IPS DF 6.9 (cell line): ENCODE measurements at places on chromosomes 1 and 21.

GRCh38 chr1:211313392-211313791, 13.2 kb upstream of the TRAF5 start:
- no peak for DNase-seq

DNA sequence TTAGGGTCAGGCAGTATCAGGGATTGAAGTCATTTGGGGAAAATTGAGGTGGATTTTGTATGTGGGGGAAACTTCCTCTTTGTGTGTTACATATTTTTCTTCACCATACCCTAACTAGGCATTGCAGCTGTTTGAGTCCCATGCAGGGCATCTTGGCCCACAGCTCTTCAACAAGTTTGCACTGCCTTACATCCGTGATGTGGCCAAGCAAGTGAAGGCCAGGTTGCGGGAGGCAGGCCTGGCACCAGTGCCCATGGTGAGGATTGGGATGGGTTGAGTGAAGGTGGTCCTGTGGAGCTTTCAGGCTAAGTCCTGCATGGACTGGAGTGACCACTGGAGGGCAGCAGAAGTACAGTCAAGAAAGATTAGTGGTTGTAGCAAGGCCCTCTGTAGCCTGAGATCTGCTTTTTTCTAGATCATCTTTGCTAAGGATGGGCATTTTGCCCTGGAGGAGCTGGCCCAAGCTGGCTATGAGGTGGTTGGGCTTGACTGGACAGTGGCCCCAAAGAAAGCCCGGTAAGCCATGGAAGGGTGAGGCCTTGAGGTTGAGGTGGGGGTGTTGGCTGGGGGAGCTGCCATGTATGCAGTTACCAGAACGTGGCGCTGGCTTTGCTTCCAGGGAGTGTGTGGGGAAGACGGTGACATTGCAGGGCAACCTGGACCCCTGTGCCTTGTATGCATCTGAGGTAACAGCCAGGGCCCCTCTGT, 2.4 kb downstream of the UROD start:
- DNase-seq: no peak

- no peak for DNase-seq
Measured at GRCh38 chr21:34875830-34876229, 173.3 kb downstream of the RUNX1 start.

DNA sequence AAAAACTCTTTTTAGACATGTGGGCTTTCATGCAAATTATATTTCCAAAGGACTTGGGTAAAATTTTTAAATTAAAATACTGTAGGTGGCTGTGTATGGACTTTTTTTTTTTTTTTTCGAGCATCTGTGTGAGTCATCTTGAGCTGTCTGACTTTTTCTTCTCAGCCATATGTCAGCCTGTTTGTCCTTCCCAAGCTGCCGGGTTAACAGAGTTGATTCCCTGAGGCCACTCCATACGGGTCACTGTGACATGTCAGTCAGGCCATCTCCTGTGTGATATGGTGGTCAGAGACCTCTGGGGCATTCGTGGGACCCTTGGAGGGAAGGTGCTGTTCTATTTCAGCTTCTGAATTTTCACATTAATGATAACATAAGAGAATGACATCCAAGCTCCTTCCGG, 148.3 kb downstream of the KCNJ6 start:
- DNase-seq: no peak

DNA sequence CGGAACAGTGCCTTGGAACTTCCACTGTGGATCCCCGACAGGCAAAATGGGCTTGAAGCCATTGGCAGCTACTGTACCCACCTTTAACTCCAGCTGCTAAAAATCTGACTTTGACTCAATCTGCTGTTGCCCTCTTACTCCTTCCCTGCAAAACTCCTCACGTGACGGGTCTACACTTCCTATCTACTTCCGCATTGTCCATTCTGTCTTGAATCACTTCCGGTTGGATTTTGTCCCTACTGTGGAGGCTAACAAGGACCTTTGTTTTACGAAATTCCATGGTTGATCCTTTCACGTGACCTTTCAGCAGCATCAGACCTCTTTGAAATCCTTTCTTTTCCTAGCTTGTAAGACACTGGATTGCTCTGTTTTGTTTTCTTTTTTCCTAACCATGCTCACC, 268.4 kb downstream of the PRDM2 start:
- DNase-seq: no peak

DNA sequence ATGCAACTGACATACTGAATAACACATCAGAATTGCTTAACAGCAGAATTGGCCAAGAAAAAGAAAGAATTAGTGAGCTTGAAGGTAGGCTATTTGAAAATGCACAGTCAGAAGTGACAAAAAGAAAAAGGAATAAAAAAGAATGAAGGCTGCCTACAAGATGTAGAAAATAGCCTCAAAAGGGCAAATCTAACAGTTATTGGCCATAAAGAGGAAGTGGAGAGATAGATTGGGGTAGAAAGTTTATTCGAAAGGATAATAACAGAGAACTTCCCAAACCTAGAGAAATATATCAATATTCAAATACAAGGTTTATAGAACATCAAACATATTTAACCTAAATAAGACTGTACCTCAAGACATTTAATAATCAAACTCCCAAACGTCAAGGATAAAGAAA, 67.5 kb downstream of the ATP6V1G3 start:
- no peak for DNase-seq

DNA sequence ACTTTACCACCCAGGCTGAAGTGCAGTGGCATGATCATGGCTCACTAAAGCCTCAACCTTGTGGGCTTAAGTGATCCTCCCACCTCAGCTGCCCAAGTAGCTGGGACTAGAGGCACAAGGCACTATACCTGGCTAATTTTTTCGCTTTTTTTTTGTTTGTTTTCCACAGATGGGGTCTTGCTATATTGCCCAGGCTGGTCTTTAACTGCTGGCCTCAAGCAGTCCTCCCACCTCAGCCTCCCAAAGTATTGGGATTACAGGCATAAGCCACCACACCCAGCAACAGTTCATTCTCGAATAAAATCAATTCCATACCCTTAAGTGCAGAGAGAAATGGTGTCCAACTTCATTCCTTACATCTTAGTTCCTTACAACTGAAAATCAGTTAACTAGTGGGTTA, 24.8 kb downstream of the DCAF8 start:
- DNase-seq: no peak

GRCh38 chr1:183568176-183569021, 21.9 kb downstream of the NCF2 start:
- DNase-seq: no peak

- no peak for DNase-seq
Measured at GRCh38 chr1:193769651-193770050, 583.2 kb upstream of the B3GALT2 start.

DNA sequence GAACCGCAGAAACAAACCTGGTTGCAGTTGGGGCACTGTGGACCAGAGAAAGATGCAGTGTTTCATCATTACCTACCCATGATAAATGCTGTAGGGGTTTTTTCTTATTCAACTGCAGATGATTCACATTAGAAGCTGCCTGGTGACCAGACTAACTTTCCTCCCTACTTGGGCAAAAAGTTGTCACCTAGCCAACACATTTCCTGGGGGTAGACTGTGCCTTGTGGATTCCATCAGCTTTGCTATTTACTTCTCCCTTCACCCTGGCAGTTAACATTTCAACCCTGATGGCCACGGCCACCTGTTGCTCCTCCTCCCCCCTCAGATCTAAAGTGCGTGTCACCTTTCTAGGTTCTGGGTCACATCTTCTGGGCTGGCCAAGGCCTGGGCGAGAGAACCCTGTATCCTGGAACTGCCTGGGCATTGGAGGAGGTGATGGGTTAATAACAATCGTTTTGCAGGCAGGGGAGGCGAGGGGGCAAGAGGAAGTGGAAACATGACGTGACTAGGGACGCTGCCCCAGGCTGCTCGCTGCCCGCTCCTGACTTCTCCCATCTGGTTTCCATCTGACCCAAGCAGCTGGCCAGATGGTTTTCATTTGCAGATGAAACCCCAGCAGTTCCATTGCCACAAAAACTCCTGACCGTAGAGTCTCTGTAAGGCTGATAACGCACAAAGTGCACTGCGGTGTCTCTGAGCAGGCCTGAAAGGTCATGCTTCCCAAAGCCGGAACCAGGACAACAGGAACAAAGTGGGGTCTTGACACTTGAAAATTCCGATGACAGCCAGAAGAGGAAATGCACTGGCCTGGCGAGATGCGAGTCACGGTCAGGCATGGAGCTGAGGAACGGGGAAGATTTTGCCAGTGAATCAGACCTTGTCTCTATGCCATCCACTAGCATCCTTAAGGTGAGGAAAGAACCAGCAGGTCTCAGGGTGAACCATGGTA, 36.6 kb downstream of the CAPZB start:
- no peak for DNase-seq

DNA sequence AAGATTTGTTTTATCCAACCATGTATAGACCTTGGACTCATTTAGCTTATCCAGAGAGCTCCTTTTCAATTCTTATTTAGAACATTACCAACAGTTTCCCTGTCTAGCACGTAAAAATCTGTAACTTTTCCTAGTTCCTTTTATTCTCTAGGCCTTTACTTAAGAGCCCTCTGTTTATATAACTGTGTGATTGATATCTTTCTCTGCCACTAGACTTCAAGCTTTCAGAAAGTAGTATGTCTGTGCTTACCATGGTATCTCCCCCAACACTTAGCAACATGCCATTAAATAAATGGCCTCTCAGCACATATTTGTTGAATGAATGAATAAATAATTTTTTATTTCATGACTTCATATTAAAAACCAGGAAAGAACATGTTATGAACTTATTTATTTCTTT, 209.4 kb downstream of the PTPRC start:
- no peak for DNase-seq

DNA sequence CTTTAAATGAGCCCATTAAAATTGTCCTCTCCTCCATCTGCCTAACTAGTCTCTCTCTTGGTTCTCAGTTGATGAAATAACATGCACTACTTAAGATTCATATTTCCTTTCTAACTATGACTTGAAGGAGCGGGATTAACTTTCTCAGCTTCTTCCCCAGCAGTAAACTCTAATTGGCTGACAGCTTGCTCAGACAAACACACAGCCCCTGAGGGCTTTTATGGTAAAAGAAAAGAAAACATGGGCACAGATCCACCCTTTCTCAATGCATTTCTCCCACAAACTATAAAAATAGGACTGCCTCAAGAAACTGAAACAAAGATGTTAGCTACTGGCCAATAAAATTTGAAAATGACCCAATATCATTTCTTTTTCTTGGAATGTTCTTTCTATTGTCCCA, 703.1 kb downstream of the ADGRL2 start:
- no peak for DNase-seq

DNA sequence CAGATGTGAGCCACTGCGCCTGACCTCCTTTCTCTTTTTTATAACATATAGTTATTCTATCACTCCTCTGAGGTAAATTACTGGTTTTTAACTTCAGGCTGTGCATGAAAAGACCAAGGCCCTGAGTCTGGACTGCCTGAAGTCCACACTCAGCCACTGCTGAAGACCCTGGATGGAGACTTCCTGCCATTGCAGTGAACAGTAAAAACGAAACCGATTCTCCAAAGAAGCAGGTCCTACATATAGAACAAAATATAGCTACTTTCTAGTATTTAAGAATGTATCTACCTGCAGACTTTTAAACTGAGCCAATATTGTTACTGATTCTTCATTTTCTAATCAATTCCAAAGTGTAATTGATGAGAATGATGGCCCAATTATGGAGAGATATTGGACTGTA, 232.8 kb downstream of the CHRM3 start:
- DNase-seq: no peak

GRCh38 chr1:40507973-40508372, 594 bp upstream of the EXO5 start:
- DNase-seq: no peak

DNA sequence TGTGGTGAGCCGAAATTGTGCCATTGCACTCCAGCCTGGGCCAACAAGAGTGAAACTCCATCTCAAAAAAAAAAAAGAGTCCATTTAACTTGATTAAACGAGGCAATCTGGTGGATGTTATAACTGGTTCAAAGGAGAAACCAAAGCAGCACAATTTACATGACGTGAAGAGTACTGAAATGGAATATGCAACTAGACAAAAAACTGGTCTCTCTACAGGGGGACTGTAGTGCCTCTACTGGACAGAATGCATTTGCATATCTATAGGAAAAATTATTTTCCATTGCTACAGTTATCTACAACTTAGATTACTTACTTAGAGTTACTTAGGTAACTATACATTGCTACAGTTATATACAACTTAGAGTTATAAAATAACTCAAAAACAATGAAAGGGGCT, 2.7 kb upstream of the CAPN2 start:
- no peak for DNase-seq

GRCh38 chr1:64701071-64701470, 43.8 kb upstream of the RAVER2 start:
- DNase-seq: no peak

DNA sequence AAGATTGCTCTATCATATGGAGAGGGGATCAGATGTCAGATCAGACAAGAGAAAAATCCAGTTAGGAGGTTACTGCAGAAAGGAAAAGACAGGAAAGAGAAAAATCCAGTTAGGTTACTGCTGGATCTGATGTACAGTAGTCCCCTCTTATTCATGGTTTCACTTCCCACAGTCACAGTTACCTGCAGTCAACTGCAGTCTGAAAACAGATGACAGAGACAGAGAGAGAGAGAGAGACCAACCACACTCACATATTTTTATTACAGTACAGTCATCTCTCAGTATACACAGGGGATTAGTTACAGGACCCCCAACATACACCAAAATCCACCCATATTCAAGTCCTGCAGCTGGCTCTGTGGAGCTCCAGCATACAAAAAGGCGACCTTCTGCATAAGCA, 29.3 kb downstream of the NUP133 start:
- no peak for DNase-seq

- no peak for DNase-seq
Measured at GRCh38 chr1:19512545-19512944, 27.2 kb upstream of the CAPZB start.

- no peak for DNase-seq
Measured at GRCh38 chr1:216742625-216743024, 19.4 kb upstream of the ESRRG start.

DNA sequence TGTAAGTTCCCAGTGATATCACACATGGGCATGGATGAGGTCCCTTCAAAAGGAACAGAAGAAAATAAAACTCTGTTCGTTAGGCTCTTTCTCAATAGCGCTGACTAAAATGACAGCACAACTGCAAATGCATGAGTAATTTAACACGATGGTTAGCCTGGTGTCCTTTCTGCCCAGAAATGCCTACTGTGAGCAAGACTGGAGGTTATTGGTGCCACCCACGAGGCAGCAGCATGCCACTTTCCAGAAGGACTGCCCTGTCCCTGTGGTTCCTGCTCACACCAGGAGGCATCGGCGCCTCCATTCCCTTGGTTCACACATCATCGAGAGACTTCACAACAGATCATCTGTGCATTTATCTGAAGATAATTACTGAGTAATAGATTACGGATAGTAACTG, 26.2 kb downstream of the VPS26C start:
- DNase-seq: no peak

- DNase-seq: no peak
Measured at GRCh38 chr1:223853275-223853674, 7.5 kb upstream of the TP53BP2 start.

DNA sequence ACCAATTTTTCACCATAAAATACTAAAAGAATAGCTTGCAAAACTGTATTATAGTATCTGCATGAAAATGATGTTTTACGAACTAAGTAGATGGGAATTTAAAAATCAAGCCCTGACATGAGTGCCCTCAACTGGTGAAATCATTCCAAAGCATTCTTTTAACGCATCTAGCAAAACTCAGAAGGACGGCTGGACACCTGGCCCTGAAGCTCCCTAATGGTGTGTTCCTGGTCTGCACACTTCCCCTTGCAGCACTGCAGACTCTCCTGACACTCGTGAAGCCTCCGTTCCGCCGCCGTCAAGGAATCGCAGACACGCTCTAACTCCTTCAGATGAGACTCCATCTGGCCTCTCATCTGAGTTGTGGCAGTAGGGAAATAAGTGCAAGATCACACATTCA, 39.9 kb downstream of the ODF2L start:
- DNase-seq: no peak

GRCh38 chr1:231410036-231410612, 12.0 kb downstream of the EGLN1 start:
- DNase-seq: no peak
